ENCODE measurements at places on chromosomes 3 and 15.

DNA sequence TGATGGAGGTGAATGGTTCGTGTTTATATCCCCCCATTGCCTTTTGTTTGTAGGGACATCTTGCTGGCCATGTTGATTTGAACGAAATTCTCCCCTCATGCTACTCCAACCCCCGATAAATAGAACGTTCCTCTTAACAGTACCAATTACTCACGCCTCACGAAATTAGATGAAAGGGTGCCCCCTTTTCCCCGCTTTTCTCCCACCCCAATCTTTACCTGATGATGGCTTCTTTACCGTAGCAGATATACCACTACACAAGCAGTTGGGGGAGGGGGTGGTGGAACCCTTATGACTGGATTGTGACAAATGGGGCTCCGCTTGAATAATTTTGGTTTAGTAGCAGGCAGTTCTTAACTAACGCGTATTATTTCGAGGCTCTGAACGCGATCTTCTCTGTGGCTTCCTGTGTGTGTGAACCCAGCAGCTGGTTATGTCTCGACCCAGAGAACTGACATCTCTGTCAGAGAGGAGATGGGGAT is 1.1 kb downstream of the PIAS1 start:
- peak; percentile 83 for DNase-seq

- DNase-seq, result no peak
These were observed 84.6 kb downstream of the FILIP1L start for GRCh38 chr3:100029689-100030088.

GRCh38 chr15:38320866-38321265 is 68.2 kb downstream of the SPRED1 start:
- no peak for DNase-seq

GRCh38 chr3:2476996-2477395 is 378.3 kb downstream of the CNTN4 start:
- no peak for DNase-seq

Measured in NCI-H82 (cell line).